ENCODE measurements at places on chromosomes 5 and 9.

DNA sequence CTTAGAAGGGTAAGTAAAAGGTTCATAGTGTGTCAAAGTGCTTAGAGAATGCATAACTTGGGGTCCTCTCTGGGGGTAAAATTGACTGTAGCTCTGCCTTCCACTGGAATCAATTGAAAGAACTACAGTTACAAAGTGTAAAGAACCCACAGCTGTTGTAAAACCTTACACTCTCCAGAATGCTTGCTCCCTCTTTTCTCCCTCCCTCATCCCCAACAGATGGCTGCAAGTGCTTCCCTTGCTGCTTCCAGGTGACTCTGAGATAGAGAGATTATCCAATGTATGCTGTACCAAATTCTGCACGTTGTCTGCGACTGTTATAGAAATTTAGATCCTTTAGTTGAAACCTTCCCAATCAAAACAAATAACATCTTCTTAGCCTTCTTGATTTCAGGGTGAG lies 126.0 kb downstream of the STK32A start:
- DNase-seq = no peak

- DNase-seq = no peak
Measured at GRCh38 chr5:63400079-63400478, 562.2 kb downstream of the HTR1A start.

- no peak for DNase-seq
Measured at GRCh38 chr5:135937245-135937911, 17.4 kb downstream of the LECT2 start.

DNA sequence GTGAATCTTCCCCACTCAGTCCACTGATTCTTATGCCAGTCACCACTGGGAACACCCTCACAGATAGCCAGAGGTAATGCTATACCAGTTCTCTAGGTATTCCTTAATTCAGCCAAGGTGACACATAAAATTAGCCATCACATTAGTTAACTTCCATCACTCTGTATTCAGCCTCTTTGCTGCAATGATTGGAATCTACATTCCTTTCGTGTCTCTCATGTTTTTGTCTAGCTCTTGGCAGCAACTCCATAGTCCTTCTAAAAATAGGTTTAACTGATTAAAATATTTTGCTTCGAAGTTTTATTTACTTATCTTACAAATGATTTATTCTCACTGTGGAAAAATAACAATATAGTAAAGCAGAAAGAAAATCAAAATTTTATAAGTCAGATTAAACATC lies 19.6 kb upstream of the RNF20 start:
- peak; percentile 72 for DNase-seq

DNA sequence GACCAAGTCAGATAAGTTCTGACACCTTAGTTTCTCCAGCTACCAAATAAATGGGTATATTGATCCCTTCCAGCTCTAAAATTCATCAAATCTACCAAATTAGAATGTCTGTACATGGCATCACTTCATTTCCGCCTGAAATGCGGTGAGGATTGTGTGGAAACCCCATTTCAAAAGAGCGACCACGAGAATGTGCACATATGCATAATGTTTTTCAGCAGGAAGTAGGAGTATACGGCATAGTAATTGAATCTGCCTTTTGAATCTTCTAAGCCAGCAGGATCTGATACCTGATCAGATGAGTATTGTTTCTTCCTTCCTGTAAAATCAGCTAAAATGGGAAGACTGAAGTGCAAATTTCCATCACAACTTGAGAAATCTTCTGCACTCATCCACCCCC lies 418.6 kb downstream of the TMEM38B start:
- DNase-seq = no peak

GRCh38 chr9:108786901-108787689 lies 68.7 kb downstream of the ACTL7B start:
- DNase-seq = peak; percentile 8

DNA sequence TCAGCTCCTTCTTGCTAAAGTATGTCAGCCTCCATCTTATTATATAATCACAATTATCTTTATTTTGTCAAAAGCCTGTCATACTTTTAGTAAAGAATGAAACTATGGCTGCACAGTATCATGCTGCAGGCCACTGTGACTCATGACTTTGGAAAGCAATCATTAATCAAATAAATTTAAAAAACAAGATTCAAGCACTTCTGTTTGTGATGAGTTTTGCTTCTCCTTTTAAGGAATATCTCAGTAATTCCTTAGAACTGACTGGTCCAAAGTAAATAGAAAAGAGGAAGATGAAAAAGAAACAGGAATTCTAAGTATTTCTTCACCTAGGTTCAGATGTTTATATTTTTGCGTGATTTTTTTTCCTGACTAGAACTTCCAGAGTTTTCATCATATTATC lies 83.1 kb downstream of the EDIL3 start:
- DNase-seq = peak; percentile 70

DNA sequence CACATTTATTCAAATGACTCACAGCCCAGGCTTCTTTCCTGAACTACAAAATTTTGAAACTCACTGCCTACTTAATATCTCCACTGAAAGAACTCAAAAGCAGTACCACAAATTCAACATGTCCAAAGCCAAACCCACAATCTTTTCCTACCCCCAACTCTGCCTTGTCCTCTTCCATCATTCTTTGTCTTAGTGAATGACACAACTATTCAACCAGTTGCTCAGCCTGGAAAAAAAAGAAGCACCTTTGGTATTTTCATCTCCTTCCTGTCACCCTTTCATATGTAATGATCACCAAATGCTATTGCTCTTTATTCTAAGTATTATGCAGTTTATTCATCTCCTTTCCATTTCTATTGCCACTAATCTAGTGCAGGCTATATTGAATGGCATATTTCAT lies 216.3 kb downstream of the TMEM232 start:
- no peak for DNase-seq

DNA sequence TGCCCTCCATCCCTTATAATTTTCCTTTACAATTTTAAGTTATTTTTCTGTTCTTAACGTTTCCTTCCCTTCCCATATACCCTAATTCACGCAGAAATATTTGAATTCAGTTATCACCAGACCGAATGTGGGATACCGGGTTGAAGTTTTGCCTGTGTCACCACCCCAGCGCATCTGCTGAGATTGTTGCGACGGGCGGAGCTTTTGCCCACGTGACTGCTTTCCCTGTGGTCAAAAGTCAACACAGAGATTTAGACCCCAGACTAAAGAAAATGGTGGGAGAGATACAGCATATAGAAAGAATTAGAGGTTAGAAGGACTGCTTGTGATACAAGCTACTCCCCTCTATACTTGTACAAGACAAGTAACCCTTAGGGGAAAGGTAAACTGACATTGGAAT lies 326.4 kb upstream of the CTNND2 start:
- no peak for DNase-seq

DNA sequence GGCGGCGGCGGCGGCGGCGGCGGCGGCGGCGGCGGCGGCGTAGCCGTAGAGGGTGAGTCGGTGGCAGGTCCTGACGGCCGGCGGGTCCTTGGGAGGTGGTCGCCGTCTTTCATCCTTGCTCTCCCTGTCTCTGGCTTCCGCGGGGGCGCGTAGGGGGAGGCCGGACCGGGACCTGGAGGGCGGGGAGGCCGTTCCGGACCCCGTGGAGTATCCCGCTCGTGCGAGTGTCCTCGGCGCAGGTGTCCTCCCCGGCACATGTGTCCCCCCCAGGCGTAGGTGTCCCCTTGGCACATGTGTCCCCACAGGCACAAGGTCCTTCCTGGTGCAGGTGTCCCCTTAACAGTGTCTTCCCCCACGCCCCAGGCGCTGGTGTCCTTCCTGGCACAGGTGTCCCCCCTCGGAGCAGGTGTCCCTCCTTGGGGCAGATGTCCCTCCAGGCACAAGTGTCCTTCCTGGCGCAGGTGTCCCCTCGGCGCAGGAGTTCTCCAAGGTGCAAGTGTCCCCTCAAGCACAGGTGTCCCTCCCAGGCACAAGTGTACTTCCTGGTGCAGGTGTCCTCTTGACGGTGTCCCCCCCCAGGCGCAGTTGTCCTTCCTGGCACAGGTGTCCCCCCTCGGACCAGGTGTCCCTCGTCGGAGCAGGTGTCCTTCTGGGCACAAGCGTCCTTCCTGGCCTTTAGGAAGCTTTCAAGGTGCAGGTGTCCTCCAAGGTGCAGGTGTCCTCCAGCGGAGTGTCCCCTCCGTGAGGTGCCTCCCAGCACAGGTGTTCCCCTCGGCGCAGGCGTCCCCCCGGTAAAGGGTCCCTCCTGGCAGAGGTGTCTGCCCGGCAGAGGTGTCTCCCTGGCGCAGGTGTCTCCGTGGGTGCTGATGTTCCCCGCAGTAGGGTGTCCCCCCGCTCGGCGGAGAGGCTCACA lies 519 bp downstream of the EXOC3 start:
- DNase-seq = no peak

DNA sequence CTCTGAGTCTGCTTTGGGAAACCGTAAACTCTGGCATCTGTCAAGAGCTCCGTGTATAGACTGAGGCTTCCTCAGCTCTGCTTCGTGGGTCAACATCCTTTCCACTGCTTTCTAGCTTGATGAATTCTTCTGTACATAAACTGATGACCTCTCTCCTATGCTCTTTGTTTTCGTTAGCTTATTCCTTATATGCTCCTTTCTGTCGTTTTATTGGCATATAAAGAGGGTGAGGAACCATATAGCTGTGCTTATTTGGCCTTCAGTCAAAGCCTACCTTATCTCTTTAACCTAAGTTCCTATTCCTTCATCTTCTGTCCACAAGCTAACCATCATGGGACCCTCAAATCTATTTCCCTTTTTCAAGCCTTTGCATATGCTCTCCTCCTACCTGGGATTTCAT lies 39.4 kb upstream of the CARTPT start:
- DNase-seq = no peak

DNA sequence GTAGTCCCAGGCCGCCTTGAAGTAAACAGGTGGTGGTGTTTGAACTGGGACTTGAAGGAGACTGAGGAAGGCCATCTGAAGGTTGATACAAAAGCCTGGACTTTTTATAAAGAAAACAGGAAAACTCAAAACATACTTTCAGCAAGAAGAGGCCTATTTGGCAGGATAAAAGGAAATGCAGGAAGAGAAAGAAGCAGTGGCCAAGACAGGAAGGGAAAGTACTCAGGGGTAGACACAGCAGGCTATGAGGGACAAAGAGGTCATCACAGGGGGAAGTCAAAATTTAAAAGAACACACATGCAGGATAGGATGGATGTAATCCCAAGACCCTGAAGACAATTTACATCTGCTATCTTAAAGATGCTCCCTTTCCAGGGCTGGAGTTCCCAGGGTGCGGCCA lies 13.0 kb downstream of the TLE1 start:
- DNase-seq = no peak

GRCh38 chr5:122490718-122491117 lies 178.7 kb downstream of the SNCAIP start:
- DNase-seq = no peak

- peak; percentile 35 for DNase-seq
Measured at GRCh38 chr5:14364096-14364495, 217.5 kb upstream of the OTULINL start.

DNA sequence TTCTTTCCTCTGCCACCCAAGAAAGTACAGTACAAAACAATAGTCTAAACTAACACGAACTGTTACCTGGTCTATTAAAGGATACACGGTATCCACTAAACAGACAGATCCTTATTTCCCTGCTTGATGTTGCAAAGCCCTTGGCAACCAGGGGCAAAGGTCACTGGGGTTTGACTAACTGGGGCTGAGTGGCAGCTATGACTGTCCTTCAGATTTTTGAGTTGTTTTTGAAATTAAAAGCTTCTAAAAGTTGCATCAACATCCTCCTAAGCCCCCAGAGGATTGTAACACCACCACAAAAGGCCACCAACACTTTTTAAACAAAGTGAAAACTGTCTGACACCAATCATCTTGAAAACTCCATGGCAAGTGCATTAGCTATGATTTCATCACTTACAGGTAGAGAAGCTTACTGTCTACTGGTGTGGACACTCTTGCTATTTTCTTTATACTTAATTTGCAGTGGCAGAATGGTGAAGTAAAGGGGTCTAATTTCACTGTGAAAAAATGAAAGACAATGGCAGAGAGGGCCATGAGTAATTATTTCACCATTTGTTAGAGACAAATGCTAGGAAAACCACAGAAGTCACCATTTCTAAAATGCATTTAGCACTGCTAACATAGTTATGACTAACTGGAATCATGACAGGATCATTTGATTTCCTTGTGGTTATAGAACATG lies 292.4 kb downstream of the EFNA5 start:
- DNase-seq = no peak

DNA sequence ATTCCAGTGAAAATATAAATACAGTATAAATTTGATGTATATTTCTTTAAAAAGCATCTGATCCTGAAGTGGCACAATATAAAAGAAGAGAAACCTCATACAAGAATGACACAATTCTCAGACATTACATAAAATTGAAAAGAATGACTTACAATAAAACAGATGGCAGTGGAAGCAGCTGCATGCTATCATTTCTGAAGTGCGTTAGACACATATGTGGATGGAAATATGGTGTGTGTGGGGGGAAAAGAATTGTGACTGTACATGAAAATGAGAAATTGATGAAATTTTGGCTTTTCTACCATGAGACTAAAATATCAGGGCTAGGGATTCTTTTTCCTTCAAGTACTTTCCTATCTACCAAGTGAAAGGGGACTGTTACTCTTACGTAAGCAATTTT lies 45.9 kb upstream of the CDH18 start:
- no peak for DNase-seq

- no peak for DNase-seq
Measured at GRCh38 chr9:100669968-100670367, 92.1 kb downstream of the CAVIN4 start.

DNA sequence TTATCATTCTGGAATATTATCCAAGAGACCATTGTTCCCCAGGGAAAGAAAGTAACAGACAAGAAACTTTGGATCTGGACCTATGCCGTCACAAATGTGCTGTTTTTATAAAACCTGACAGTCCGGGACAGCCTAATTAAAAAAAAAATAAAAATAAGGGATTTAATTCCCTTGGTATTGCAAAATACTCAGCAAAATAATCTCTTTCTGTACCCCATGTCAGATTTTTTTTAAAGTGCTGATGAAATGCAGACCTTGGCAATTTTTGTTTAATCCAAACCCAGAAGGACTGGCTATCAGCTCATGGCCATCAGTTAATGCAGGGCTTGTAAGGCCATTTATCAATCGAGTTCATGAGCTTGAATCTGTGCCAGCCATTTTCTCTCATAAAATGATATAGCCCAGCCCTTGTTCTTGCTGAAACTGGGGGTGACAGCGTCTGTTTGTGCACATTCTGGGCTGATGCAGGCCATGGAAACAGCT lies 162.7 kb upstream of the S1PR3 start:
- DNase-seq = peak; percentile 70

DNA sequence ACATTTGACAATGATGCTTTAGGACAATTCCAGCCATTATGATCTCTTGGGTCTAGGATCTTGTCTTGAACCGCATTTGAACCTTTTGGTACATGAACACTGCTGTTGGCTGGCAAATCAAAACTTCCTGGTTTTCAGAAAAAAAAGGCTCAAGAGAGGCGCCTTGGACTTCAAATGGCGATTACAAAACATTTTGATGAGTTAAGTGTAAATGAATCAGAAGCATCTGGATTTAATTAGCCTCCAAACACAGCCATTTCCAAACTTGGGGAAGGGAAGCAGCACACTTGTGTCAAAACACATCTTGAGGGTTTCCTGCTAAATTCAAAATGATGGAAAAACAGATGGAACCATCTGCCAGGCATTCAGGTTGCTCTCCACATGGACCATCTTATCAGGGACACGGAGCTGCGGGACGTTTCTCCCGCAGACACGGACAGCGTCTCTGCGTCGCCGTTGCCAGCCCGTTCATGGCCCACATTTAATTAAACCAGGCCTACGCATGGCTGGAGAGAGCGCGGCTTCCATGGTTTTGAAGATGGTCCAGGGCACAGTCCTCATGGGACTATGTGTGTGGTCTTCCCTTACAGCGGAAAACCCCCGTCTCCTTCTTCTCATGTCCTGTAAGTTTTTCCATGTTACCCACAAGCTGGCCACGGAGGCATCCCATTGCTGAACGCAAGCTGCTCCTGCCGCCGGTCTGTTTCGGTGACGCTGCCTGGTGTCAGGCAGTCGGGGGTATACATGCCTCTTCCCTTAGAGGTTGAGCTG lies 55.8 kb upstream of the PTCH1 start:
- DNase-seq = peak; percentile 51
